ENCODE measurements at places on chromosomes 12 and 14. TPM values are rescaled to one million over a fixed set of nuclear protein-coding genes. Genes with fewer than 3 reads are reported as not detected.

- DNase-seq: peak; percentile 68
Measured at GRCh38 chr12:124777399-124778372, 86.0 kb downstream of the SCARB1 start.

- DNase-seq: no peak
Measured at GRCh38 chr14:78367355-78367754, 197.2 kb downstream of the NRXN3 start.

DNA sequence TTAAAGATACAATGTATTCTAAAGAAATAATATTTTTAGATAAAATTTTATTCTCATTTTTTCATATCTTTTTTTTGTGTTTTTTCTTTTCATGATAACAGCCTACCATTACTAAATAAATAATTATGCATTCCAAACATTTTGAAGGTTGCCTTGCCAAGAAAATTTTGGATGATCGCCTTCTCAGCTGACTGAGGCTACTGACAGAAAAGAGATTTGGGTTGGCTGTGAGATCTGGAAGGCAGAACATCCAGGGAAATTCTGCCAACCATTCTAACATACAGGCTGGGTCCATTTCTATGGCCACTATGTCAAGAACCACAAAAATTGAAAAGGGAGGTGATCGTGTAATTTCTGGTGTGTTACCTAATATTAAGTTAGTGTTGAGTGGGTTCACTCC is 48.1 kb downstream of the GALNT8 start:
- DNase-seq: no peak

GLIPR1 gene
- total RNA-seq: 8.5 TPM

ZDHHC22 gene
- total RNA-seq: not detected

Data from ovary (tissue), 10 donors.